GM23248 (cell line): ENCODE measurements at places on chromosomes 2 and 18.
A peak's percentile ranks its signal among the peaks of the same experiment; 100 is the strongest.

GRCh38 chr2:232026910-232027309, 65.4 kb downstream of the DIS3L2 start:
- peaks cover 11% of the 10 kb centered on the region for H3K4me1 ChIP-seq
- no peak for DNase-seq
- no peaks in the 10 kb centered on the region for H3K27me3 ChIP-seq
- H3K27ac ChIP-seq, result no peak overlapping the region

- H3K4me1 ChIP-seq, result no peaks in the 10 kb centered on the region
- no peaks in the 10 kb centered on the region for H3K36me3 ChIP-seq
- no peaks in the 10 kb centered on the region for H3K27me3 ChIP-seq
These were observed 101.4 kb upstream of the POU3F3 start for GRCh38 chr2:104752504-104752903.

- H3K4me1 ChIP-seq, result no peaks in the 10 kb centered on the region
- DNase-seq, result no peak
- H3K4me3 ChIP-seq, result no peak overlapping the region
These were observed 33.6 kb downstream of the ASXL3 start for GRCh38 chr18:33611525-33612135.

GRCh38 chr18:54003195-54003594, 221.3 kb downstream of the MBD2 start:
- no peaks in the 10 kb centered on the region for H3K36me3 ChIP-seq
- no peak overlapping the region for H3K4me3 ChIP-seq
- H3K4me1 ChIP-seq, result no peaks in the 10 kb centered on the region
- no peaks in the 10 kb centered on the region for H3K27me3 ChIP-seq

DNA sequence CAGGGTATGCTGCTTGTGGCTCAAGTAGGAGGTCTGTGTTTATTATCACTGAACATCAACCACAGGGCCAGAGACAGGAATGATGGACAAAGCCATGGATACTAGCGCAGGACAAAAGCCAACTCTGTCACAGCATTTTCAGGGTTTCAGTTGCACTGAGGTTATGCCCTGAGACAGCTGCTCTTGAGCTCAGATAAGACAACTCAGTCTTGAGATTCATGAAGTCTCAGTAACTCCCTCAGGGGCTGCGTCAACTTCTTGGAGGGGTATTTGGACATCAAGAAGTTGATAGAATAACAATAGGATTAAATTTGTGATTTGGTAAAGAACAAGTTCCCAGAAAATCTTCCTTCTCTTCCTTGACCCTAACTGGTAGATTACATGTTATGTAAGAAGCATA, 287.0 kb upstream of the SLC14A2 start:
- H3K4me1 ChIP-seq, result peaks cover 61% of the 10 kb centered on the region
- peak overlapping the region; percentile 29 for H3K27ac ChIP-seq
- peak overlapping the region; percentile 17; the same call in 1 of the 2 replicates for H3K4me3 ChIP-seq
- no peaks in the 10 kb centered on the region for H3K36me3 ChIP-seq

DNA sequence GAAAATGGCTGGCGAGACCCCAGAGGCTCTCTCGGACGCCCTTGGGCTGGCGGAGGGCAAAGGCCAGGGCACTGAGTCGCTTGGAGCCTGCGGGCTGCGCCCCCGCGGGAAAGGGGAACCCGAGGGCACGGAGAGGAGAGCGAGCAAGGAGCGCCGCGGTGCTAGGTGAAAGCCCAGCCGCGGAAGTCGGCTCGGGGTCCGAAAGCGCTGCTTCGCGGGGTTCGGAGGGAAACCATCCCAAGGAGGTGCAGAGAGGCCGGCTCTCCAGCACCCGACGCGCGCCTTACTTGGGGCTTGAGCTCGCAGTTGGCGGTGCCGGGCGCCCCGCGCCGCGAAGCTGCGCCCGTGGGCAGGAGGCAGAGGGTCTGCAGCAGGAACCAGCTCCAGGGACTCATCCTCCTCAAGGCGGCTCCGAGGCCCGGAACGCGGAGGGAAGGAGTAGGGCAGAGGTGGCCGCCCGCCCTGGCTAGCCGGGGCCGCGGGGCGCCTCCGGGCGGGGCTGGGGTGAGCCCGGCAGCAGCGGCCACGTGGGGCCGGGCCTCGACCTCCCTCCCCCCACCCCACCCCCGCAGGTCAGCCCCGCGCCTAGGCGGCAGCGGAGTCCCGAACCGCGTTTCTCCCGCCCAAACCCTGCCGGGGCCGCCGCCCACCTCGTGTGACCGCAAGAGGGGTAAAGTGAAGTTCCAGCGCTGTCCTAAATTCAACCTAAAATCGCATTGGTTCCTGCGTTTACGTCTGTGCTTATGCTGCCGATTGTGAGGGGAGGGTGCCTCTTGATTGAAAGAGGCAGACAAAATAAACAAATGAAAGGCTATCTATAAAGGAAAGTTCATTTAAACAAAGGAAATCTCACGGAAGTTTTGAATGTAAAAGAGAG, at the start of gene TRABD2A:
Gene TRABD2A (minus strand): TSS at position 440 of the 877 bp plus-strand sequence. CDS start 45 bp downstream, at position 395.
- H3K27me3 ChIP-seq, result no peaks in the 10 kb centered on the region
- no peaks in the 10 kb centered on the region for H3K36me3 ChIP-seq
- peak within 1 kb of the TSS; percentile 1; the same call in 1 of the 2 replicates for H3K27ac ChIP-seq
- 0 out of 2 replicates have a peak, but pooled peaks cover 4% of the 10 kb centered on the region for H3K4me1 ChIP-seq
- H3K4me3 ChIP-seq, result peak within 1 kb of the TSS; percentile 79

- no peaks in the 10 kb centered on the region for H3K36me3 ChIP-seq
- no peak overlapping the region for H3K4me3 ChIP-seq
- H3K27ac ChIP-seq, result no peak overlapping the region
- no peak for DNase-seq
- H3K4me1 ChIP-seq, result no peaks in the 10 kb centered on the region
These were observed 122.8 kb downstream of the TMEM18 start for GRCh38 chr2:554444-554843.

- H3K4me1 ChIP-seq, result peaks cover 17% of the 10 kb centered on the region
- H3K27ac ChIP-seq, result peak overlapping the region; percentile 32; the same call in 1 of the 2 replicates
- H3K4me3 ChIP-seq, result no peak overlapping the region
- H3K27me3 ChIP-seq, result no peaks in the 10 kb centered on the region
- no peaks in the 10 kb centered on the region for H3K36me3 ChIP-seq
- peak; percentile 39 for DNase-seq
These were observed 97.0 kb downstream of the KYNU start for GRCh38 chr2:142974288-142975024.

GRCh38 chr18:44039216-44039615, 641.5 kb upstream of the SETBP1 start:
- no peak overlapping the region for H3K27ac ChIP-seq
- no peaks in the 10 kb centered on the region for H3K36me3 ChIP-seq
- DNase-seq, result no peak
- no peaks in the 10 kb centered on the region; the same call in 1 of the 2 replicates for H3K27me3 ChIP-seq
- no peak overlapping the region for H3K4me3 ChIP-seq
- no peaks in the 10 kb centered on the region for H3K4me1 ChIP-seq

GRCh38 chr18:63617049-63617914, 26.8 kb downstream of the SERPINB4 start:
- no peaks in the 10 kb centered on the region for H3K27me3 ChIP-seq
- no peaks in the 10 kb centered on the region for H3K36me3 ChIP-seq
- no peak overlapping the region for H3K4me3 ChIP-seq
- no peak overlapping the region for H3K27ac ChIP-seq
- no peak for DNase-seq

DNA sequence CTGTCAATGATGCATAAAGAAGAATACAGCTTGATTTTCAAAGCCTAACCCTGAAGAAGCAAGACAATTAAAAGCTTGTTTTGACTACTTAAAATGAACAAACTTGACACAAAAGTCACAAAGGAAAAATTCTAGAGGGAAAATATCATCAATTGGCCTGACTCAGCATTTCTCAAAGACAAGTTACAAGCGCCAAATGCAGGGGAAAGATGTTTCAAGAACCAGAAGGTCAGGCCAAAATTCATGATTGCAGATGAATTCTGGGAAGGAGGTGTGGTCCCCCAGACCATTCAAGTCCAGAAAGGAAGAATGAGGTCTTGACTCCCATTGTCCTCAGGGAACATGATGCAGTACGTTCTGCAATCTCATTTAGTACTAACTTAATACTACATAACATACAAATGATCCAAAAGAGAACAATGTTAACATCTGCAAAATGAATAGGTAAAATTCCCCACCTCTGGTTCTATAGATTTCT, 64.5 kb downstream of the FAM210A start:
- H3K27ac ChIP-seq, result no peak overlapping the region
- H3K4me3 ChIP-seq, result no peak overlapping the region
- H3K4me1 ChIP-seq, result peaks cover 6% of the 10 kb centered on the region; the same call in 1 of the 2 replicates
- DNase-seq, result no peak
- peaks cover 17% of the 10 kb centered on the region for H3K36me3 ChIP-seq
- no peaks in the 10 kb centered on the region for H3K27me3 ChIP-seq

DNA sequence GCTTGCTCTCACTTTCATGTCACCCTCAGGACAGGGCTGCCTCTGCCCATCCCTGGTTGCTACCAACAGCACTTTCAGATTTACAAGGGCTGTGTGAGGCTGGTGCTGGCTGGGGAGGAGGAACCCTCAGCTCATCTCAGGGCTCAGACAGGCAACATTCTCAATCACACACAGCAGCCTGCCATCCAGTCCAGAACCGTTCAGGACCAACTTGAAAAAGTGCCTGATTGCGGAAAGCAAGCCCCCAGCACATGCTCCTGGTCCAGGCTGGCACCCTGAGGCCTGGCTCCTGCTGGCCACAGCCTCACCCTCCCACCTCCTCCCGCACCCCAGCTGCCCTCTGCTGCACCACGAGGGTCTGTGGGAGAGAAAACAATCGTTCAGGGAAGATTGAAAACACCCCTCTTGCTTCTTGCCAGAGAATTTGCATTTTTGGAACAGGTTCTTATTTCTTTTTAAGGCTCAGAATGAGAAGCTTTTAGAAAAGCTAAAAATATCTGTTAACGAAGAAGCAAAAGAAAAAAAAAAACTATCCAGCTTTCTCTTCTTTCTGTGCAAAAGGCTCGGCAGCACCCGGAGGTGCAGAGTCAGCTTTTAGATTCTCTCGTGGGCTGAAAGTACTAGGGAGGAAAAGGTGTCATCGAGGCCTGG, 403.8 kb upstream of the ID2 start:
- no peaks in the 10 kb centered on the region for H3K36me3 ChIP-seq
- H3K4me1 ChIP-seq, result no peaks in the 10 kb centered on the region
- H3K27ac ChIP-seq, result no peak overlapping the region
- H3K27me3 ChIP-seq, result 0 out of 2 replicates have a peak, but pooled peaks cover 6% of the 10 kb centered on the region
- no peak overlapping the region; the same call in 1 of the 2 replicates for H3K4me3 ChIP-seq

- peaks cover 6% of the 10 kb centered on the region; the same call in 1 of the 2 replicates for H3K36me3 ChIP-seq
- no peaks in the 10 kb centered on the region for H3K27me3 ChIP-seq
- no peak overlapping the region for H3K27ac ChIP-seq
- peaks cover 9% of the 10 kb centered on the region for H3K4me1 ChIP-seq
These were observed 4.7 kb downstream of the SLC25A12 start for GRCh38 chr2:171889333-171889732.

- DNase-seq, result peak; percentile 87
- H3K4me3 ChIP-seq, result peak overlapping the region; percentile 48
- peak overlapping the region; percentile 92 for H3K27ac ChIP-seq
- H3K27me3 ChIP-seq, result no peaks in the 10 kb centered on the region
- H3K36me3 ChIP-seq, result no peaks in the 10 kb centered on the region
- peaks cover 48% of the 10 kb centered on the region for H3K4me1 ChIP-seq
These were observed 59.4 kb downstream of the LIMS1 start for GRCh38 chr2:108593547-108594098.

GRCh38 chr18:48894799-48895346, 55.9 kb downstream of the SMAD7 start:
- H3K4me1 ChIP-seq, result 0 out of 2 replicates have a peak, but pooled peaks cover 12% of the 10 kb centered on the region
- H3K4me3 ChIP-seq, result no peak overlapping the region
- no peaks in the 10 kb centered on the region for H3K27me3 ChIP-seq
- H3K36me3 ChIP-seq, result no peaks in the 10 kb centered on the region
- H3K27ac ChIP-seq, result no peak overlapping the region

DNA sequence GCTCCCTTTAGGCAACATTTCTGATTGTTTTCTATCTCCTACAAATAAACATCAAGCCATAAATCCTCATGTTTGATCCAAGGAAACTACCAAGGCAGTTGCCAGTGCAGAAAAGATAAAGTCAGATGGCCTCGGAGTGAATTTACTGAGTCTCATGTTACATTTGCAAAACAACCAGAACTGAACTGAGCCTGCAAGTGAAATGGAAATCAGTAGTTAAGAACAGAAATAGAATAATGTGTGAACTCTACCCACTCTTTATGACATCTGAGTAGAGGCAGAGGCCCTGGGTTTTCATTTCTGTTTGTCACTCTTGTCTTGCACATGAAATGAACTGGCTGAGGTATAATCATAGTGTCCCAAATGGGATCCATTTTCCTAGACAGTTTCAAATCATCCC, 20.4 kb upstream of the DAPL1 start:
- H3K27me3 ChIP-seq, result no peaks in the 10 kb centered on the region
- no peak overlapping the region for H3K27ac ChIP-seq
- no peaks in the 10 kb centered on the region for H3K36me3 ChIP-seq
- DNase-seq, result no peak
- H3K4me3 ChIP-seq, result no peak overlapping the region

DNA sequence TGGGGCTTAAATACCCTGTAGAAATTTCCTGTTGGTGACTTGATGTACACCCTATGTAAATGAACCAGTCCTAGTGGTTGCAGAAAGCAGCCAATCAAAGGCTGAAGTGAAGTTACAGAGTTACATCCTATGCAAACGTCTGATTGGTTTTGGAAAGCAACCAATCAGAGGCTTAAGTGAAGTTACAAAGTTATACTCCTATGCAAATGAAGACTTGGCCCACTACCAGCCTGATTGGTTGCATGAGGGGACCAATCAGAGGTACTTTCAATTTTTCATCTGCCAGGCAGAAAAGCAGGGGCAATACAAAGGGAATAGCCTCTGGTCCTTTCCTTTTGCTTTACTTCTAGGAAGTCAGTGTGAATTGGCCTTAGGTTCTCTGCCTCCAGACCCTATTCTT, 13.6 kb upstream of the ZNF397 start:
- no peaks in the 10 kb centered on the region for H3K27me3 ChIP-seq
- H3K27ac ChIP-seq, result no peak overlapping the region
- H3K4me1 ChIP-seq, result no peaks in the 10 kb centered on the region
- no peak for DNase-seq

- no peak for DNase-seq
- 0 out of 2 replicates have a peak, but pooled peaks cover 20% of the 10 kb centered on the region for H3K4me1 ChIP-seq
- no peak overlapping the region for H3K4me3 ChIP-seq
- no peak overlapping the region for H3K27ac ChIP-seq
- no peaks in the 10 kb centered on the region for H3K27me3 ChIP-seq
These were observed 19.6 kb downstream of the EHBP1 start for GRCh38 chr2:62724886-62725711.

GRCh38 chr18:7590826-7591560, 23.9 kb downstream of the PTPRM start:
- DNase-seq, result peak; percentile 65
- H3K36me3 ChIP-seq, result no peaks in the 10 kb centered on the region
- H3K4me1 ChIP-seq, result peaks cover 15% of the 10 kb centered on the region
- peak overlapping the region; percentile 62 for H3K27ac ChIP-seq

DNA sequence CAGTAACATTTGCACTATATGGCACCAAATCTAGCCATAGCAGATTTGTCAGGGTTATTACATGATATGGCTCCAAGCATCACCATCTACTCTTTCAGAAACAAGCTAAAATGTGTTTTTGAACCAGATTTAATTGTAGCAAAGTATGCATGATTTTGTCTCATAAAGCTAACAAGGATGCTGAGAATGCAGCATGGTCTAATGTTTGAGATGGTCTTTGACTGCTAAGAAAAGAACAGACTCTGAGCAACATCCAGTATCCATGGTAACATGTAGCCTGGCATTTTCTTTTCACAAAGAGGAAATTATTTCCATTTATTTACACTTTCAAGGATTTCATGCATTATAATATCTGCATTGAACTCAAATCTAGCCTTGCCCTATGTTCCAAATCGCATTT, 206.5 kb downstream of the PDE1A start:
- H3K27ac ChIP-seq, result no peak overlapping the region
- H3K36me3 ChIP-seq, result no peaks in the 10 kb centered on the region
- DNase-seq, result no peak
- H3K27me3 ChIP-seq, result no peaks in the 10 kb centered on the region
